ENCODE measurements at places on chromosomes 4 and X.

DNA sequence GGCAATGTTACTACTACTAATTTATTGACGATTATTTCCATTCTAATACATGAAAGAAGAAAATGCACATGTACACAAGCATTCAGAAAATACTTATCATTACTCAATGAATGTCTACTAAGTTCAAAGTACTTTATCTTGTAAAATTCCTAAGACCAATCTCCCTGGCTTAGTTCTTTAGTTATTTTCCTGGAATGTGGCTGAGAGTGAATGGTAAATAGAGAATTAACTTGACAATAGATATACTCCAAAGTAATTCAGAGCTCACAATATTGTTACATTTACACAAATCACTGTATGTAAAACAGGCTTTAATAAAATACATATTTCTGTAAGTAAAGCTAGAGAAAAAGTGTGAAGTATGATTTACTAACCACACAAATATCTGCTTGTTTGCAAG lies 79.7 kb downstream of the PDS5A start:
- no peak for DNase-seq

DNA sequence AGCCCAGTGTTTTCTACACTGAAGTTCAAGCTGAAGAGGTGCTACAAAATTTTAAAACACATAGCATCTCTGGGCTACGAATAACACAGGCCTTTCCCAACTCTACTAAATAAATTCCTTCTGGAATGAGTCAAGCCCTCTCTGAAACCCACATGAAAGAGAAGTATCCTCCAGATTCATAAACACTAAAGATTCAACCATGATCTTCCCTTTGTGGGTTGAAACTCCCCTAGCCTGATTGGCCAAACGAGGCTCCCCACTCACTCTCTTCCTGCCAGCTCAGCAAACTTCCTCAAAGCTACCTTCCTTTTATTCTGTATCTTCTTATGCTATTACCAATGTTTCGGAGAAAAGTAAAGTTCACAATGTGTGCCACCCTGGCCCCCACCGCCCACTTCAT lies 95.4 kb downstream of the NKX6-1 start:
- DNase-seq: no peak

DNA sequence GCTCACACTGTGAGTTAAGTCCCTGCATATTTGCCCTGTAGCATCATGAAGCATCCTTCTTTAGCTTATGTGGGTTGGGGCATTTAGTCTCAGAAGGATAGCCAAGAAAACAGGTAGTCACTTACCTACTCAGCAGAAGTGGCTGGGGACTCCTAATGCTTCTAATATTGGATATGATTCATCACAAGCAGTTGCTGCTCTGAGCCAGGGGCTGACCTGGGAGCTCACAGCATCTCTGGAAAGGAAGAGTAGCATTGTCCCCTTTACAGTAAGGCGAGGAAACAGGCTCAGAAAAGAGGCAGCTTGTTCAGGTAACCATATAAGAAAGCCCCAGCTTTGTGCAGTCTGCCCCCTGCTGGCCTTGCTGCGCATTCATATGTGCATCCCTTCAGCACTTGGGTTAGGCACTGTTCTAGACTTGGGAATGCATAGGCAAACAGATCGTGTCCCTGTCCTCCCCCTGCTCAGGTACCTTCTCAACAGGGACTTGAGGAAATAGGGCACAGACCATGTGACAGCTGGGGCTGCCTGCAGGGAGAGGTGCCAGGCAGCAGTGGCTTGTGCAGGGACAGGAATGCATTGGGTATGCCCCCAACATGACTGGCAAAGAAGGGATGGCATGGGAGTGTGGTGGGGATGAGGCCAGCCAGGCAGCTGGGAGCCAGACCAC lies 35.7 kb upstream of the TBC1D14 start:
- peak; percentile 64 for DNase-seq

DNA sequence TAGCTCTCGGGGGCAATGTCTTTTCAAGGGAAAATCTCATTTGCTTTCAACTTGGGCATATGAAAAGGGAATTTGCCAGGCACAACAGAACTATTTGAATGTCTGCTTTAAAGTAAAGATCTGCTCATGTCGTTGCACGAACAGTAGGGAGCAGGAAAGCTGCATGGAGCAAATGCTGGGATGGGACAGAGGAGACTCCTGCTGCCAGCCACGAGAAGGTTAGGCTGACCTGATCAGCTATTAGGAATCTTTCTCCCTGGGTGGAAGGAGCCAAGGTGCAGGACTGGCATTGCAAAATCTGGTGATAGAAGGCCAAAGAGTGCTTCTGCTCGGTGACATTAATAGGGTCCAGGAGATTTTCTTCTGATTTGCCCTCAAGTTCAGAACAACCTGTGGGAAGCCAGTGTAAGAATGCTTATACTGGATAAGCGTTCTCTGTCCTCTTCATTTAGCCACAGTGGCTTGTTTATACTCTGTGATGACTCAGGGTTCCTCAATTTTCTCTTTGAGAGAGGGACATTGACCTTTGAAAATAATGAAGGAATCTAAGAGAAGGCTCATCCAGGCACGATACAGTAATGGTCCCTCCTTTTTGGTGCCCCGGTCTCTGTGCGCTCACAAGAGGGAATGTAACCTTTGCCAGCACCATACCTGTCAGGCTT lies 22.9 kb downstream of the FHL1 start:
- no peak for DNase-seq

DNA sequence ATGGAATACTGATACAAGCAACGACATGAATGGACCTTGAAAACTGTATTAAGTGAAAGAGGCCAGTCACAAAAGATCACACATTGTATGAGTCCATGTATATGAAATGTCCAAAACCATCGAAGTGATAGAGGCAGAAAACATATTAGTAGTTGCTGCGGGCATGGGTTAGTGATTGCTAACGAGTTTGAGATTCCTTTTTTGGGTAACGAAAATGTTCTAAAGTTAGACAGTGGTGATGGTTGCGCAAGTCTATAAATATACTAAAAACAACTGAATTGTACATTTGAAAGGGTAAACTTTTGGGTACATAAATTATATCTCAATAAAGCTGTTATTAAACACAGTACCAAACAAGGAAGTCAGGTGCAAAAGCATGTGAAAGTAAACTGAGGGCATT lies 234.5 kb downstream of the FBXW7 start:
- DNase-seq: no peak

DNA sequence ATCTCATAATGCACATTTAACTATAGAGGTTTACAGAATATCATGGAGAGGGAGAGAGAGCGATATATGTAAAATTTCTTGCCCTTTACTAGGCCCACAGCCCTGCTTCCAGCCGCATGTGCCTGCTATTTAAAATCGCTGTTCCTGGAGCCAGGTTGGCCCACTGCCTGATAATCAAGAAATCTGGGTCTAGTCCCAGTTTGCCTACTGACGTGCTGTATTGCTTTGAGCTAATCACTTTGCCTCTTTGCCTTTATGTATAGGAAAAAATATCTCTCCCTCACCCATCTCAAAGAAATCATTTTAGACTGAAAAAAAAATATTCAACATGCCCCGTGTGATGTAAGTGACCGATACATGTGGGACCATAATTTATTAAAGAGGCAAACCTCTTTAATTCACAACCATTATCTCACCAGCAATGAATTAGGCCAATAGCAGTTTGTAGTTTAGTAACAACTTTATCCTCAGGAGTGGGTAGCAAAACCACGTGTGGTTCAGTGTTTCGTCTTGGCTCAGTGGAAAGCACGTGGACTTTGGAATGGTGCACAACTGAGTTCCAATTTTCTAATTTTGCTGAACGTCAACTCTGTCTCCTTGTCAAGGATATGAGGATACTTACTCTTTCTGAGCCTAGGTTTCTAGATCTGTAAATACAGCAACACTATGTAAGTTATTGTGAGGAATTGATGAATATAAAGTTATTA lies 62.6 kb downstream of the GRXCR1 start:
- no peak for DNase-seq

DNA sequence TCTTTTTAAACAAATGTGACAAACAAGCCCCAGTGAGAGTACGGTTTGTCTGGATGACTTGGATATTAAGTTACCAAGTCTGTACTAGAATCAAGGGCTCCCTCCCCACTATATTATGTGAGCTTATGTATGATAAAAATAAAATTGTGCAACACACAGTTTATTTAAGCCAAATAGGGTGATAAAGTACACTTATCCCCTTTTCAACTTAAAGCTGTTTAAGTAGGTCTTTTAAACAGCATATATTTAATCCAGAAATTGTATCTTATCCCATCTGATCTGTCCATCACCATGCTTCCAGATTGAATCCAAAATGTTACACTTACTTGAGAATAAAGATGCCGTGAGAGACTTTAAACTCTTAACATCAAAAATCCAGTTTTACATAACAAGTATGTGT lies 2.0 kb upstream of the KLHL34 start:
- no peak for DNase-seq

DNA sequence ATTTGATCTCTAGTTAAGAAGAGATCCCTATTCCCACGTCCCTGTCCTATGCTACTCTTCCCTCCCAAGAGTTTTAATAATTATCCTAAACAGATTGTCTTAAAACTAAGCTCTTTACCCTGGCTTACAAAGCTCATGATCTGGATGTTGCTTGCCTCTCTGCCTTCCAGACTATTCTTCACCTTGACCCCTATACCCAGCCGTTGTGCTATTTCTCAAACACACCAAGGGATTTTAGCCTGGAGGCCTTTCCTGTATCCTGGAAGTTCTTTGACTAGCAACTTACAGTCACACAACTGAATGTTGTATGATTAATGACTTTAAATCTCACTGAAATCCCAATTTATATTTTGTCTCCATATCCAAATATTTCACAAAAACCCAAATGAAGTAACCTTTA lies 314.9 kb downstream of the ADGRL3 start:
- no peak for DNase-seq

DNA sequence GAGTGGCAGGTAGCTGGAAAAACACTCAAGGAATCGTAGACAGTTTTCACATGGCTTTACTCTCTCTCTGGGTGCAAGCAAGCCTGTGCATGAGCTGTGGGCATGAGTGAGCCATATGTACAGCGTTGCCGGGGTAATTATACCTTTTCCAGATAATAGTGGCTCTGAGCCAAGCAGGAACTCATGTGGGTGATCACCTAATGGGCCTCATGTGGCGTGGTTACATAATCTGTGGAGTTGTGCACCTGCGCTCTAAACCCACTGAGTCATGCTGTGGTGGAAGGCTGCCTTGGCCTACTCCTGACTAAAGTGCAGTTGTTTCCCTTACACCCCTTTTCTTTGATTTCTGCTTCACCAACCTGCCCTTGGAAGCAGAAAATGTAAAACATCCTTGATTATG lies 1564.5 kb upstream of the PCDH10 start:
- no peak for DNase-seq

DNA sequence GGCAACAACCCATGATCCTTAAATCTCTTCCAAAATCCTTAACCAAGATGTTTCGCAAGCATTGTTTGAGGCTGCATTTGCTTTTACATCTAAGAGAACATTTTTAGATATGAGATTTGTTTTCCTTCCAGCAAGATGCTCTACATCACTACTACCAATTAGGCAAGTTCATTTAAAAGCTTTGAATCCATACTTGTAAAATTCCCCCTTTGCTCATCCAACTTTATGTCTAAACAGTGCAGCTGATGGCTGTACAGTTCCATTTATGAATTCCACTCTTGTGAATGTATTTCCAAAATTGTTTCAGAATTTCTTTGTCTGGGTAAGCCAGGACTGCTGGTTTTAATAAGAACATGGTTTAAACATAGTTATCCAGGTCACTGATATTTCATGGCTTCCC lies 31.5 kb downstream of the RAI2 start:
- no peak for DNase-seq

GRCh38 chrX:106862972-106863688 lies 40.0 kb downstream of the RIPPLY1 start:
- no peak for DNase-seq

DNA sequence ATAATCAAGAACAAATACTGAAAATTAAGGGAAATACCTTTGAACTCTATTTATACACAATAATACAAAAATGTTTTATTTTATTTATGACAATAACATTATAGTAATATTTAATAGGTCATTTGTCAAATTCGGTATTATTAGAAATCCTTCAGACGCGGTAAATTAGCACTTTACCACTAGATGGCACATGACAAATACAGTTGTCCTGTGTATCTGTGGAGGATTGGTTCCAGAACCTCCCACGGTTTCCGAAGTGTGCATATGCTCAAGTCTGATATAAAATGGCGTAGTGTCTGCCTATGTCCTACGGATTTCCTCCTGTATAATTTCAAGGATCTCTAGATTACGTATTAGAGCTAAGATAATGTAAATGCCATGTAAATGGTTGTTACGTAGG lies 8.1 kb upstream of the LINC00632 start:
- DNase-seq: no peak

- DNase-seq: no peak
Observed at GRCh38 chr4:80918004-80918403, 112.5 kb upstream of the BMP3 start.

GRCh38 chr4:3508542-3508941 lies 23.7 kb downstream of the LRPAP1 start:
- no peak for DNase-seq

GRCh38 chrX:20352504-20352903 lies 85.8 kb upstream of the RPS6KA3 start:
- DNase-seq: no peak

- DNase-seq: no peak
Observed at GRCh38 chrX:47877327-47877726, 40.6 kb downstream of the ZNF81 start.

DNA sequence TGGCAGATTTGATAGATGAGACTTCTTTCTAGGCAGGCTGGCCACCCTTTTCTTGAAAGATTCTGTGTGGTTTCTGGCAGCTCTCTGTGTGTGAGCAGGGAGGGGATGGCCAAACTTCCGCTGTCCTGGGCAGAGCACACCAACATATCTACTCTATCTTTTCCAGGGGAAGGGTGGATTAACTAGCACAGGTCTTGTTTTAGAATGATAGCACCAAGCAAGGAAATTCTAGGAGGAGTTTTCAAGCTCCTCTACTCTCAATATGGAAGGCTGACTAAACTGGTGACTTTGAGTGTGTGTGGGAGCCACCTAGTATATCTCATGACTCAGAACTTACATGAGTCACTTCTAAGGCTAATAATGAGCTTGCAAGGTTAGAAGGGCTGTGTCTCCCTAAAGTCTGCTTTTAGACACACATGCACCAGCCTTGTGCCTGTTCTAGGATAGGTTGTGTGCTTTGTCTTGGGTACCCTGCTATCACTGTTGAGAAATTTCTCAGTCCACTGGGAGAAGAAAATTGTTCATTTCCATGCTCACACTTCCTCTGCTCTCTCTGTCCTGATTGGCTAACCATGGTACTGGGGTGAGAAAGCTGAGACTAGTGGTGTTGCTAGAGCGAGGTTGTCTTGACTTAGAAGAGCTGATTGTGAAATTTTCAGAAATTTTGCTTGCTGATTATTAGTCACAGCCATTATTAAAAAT lies 72.9 kb downstream of the YIPF6 start:
- no peak for DNase-seq

GRCh38 chrX:75337525-75337924 lies 63.6 kb downstream of the UPRT start:
- no peak for DNase-seq

Data from thymus (tissue), 14 donors.